ENCODE measurements at places on chromosomes 4 and X. TPM values are rescaled to one million over a fixed set of nuclear protein-coding genes. Genes with fewer than 3 reads are reported as not detected.

Gene RHOXF2
- total RNA-seq: not detected

Gene SPOCK3
- 0.88 TPM for total RNA-seq

Gene SOX3
- total RNA-seq: not detected

Gene CENPI
- total RNA-seq: 0.71 TPM

DNA sequence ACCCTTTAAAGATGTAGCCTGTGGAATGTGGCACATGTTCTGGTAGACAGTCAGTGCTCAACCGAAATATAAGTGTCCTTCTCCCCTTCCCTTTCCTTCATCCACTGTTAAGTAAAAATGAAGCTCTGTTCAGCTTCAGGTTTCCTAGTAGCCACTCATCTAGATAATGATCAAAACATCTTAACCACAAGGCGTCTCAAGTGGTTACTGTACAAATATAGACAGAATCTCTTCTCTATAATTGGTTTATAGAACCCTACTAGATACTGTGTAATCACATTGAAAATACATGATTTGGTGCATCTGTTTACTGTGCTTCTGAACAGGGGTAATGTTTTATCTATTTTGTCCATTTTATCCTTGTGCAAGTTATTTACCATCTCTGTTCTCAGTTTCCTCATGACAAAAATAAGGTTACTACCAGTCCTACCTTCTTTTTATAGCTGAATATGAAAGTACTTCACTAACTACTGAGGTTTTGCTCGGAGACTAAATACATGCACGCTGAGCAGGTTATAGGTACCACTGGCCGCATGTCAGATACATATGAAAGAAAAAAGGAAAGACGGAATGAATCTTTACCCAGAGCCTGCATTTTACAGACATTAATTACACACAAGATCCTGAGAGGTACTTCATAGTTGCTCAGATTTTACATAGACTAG, 20.3 kb upstream of the SLC25A4 start:
- H3K36me3 ChIP-seq: no peaks in the 10 kb centered on the region
- no peaks in the 10 kb centered on the region for H3K4me1 ChIP-seq
- DNase-seq: no peak
- H3K27ac ChIP-seq: no peak overlapping the region

GRCh38 chrX:110280954-110281353, 36.9 kb downstream of the AMMECR1 start:
- H3K27ac ChIP-seq: no peak overlapping the region
- H3K4me1 ChIP-seq: no peaks in the 10 kb centered on the region
- no peaks in the 10 kb centered on the region for H3K27me3 ChIP-seq
- no peak overlapping the region for H3K4me3 ChIP-seq
- H3K36me3 ChIP-seq: no peaks in the 10 kb centered on the region

- H3K4me1 ChIP-seq: no peaks in the 10 kb centered on the region
- no peaks in the 10 kb centered on the region for H3K36me3 ChIP-seq
- H3K27me3 ChIP-seq: no peaks in the 10 kb centered on the region
- no peak overlapping the region for H3K27ac ChIP-seq
Measured at GRCh38 chr4:101604976-101605375, 185.6 kb upstream of the BANK1 start.

GRCh38 chrX:14380044-14380443, 149.3 kb upstream of the GLRA2 start:
- DNase-seq: no peak
- no peaks in the 10 kb centered on the region for H3K36me3 ChIP-seq
- no peak overlapping the region for H3K4me3 ChIP-seq
- no peaks in the 10 kb centered on the region for H3K4me1 ChIP-seq
- no peak overlapping the region for H3K27ac ChIP-seq
- peaks cover 15% of the 10 kb centered on the region for H3K27me3 ChIP-seq

DNA sequence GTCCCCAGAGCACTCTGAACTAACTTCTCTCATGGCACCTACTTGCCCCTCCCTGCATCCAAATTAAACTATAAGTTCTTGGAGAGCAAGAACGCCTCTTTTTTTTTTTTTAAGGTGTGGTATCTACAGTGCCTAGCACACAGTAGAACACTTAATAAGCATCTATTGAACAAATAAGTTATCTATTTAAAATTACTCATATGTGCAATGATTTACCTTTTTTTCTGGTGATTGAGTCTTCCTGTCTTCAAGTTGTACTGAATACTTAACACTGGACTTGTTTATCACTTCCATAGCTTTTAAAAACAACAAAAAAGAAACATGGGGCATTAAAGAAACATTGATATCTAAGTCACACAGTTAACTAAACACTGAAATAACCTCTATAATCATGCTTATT, 29.1 kb downstream of the HAUS3 start:
- H3K36me3 ChIP-seq: no peaks in the 10 kb centered on the region
- H3K4me1 ChIP-seq: no peaks in the 10 kb centered on the region
- no peak overlapping the region for H3K4me3 ChIP-seq
- H3K27me3 ChIP-seq: no peaks in the 10 kb centered on the region

DNA sequence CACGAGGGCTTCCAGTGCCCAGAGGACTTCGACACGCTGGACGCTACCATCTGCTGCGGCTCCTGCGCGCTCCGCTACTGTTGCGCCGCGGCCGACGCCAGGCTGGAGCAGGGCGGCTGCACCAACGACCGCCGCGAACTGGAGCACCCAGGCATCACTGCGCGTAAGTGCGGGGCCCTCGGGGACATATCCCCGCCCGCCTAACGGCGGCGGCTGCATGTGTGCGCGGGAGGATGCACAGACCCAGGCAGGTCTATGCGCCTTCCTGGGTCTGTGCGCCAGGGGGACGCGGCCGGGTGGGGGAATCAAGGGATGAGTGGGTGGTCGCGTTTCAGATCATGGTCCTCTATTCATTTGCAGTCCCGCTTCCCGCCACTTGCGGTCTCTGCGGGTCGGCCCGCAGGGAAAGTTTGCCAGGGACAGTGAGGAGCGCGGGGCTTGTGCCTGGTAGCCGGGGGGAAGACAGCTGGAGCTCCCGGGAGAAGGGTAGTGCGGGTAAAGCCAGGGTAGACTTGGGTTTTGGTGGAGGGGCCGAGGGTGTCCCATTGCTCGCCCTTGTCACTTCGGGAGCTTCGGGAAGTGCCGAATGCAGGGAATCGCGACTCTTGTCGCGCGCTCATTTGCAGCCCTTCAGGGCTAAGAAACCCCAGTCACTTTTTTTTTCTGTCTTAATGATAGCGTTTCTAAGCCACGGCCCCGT, 1.0 kb downstream of the SHISA3 start:
- H3K27ac ChIP-seq: no peak overlapping the region
- peak; percentile 74 for DNase-seq
- H3K36me3 ChIP-seq: peaks cover 11% of the 10 kb centered on the region
- H3K4me3 ChIP-seq: peak overlapping the region; percentile 36
- no peaks in the 10 kb centered on the region for H3K4me1 ChIP-seq

- H3K36me3 ChIP-seq: no peaks in the 10 kb centered on the region
- no peak overlapping the region for H3K4me3 ChIP-seq
Measured at GRCh38 chr4:168781926-168782325, 228.1 kb downstream of the CBR4 start.

DNA sequence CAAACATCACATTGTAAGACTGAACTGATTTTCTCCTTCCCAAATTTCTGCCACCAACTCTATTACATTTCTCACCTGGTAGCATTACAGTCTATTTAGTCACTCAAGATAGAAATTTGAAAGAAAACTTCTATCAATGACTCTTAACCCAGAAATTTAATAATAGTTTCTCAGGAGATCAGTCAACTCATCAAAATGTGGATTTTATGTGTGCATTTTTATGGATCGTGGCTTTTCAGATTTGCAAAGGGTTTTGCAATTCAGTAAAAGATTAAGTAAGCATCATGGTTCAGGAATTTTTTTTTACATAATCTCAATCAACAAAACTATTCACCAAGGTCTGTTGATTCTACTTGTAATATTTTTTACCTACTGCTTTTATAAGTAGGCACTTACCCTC, 111.1 kb downstream of the CFAP299 start:
- H3K27ac ChIP-seq: no peak overlapping the region
- no peaks in the 10 kb centered on the region for H3K36me3 ChIP-seq
- no peaks in the 10 kb centered on the region for H3K4me1 ChIP-seq

All from lung (tissue), 17 donors.